ENCODE measurements at places on chromosomes 7 and 10. TPM values are rescaled to one million over a fixed set of nuclear protein-coding genes. Genes with fewer than 3 reads are reported as not detected.

The WEE2 gene
- not detected for total RNA-seq

The ZNF425 gene
- 0.58 TPM for total RNA-seq

The SSC4D gene
- 0.99 TPM for total RNA-seq

DNA sequence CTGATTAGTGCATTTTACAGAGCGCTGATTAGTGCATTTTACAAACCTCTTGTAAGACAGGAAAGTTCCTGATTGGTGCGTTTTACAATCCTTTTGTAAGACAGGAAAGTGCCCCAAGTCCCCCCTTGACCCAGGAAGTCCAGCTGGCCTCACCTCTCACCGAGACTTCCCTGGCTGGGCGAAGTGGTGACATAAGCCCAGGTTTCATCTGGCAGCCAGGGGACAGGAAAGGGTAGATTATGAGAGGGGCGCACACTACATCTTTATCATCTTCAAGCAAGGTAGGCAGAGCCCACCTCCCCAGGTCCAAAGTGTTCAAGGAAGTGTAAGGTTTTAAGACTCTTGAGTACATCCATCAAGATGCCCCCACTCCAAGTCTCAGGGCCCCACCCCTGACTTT is 5.5 kb upstream of the GDF10 start:
- no peak for DNase-seq

The ELFN1 gene
- total RNA-seq: 10.5 TPM

The KLF14 gene
- 0.11 TPM for total RNA-seq
